ENCODE measurements at places on chromosomes 3 and 15.

DNA sequence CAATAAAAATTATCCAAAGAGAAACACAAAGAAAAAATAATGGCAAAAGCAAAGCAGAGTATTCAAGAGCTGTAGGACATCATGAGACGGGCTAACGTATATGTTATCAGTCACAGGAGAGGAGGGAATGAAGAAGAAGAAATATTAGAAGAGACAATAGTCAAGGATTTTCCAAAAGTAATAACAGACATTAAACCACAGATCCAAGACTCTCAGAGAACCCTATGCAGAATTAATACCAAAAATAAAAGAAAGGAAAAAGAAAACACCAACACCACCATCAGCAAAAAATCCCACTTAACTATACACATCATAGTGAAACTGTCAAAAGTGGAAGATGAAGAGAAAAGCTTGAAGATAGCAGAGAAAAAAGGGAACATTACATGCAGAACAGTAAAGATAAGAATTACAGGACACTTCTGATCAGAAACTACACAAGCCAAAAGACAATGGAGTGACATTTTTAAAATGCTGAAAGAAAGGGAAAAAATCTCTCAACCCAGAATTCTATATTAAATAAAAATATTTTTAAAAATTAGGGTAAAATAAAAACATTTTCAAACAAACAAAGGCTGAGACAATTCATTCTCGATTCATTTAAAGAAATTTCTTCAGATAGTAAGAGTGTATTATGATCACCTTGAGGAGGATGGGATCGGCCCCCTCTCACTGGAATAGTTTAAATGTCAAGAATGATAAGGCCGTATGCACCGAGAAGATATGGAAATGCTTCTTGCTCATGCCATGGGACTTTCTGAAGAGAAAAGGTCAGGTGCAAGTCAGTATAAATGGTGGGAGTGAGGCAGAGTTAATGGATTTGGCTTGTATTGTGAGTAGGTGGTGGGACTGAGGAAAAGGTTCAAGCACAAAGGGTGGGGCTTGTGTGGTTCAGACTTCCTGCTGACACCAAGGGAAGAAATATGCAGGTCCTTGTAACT lies 28.5 kb downstream of the TM2D3 start:
- DNase-seq, result no peak

GRCh38 chr3:197014942-197015575 lies 14.6 kb downstream of the MELTF start:
- no peak for DNase-seq

DNA sequence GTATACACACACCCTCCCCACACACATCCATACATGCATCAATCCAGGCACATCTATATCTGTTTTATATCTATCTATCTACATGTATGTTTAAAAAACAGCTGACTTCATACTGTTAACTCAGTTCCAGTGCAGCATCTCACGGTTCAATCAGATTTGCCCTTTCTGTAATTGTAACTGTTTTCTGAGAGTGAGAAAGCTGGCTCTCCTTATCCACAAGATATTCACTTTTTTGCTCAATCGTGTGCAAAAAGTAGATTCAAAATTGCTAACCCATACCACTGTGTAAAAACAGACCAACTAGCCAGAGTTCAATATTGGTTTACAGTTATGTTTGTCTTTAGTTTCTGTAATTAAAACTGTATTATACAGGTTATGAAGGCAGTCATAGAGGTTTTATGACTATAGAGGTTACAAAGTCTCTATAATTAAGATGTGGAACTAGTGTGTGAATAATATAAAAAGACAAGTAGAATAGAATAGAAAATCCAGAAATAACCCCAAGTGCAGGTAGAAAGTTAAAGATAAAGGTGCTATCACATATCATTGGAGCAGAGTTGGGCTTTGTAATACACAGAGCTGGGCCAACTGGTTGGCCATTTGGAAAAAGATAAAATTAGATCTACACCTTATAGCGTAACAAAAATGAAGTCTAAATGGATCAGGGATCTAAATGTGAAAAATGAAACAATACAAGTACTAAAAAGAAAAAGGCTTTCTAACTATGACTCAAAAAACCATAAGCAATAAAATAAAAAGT lies 20.1 kb upstream of the MCF2L2 start:
- DNase-seq, result no peak

DNA sequence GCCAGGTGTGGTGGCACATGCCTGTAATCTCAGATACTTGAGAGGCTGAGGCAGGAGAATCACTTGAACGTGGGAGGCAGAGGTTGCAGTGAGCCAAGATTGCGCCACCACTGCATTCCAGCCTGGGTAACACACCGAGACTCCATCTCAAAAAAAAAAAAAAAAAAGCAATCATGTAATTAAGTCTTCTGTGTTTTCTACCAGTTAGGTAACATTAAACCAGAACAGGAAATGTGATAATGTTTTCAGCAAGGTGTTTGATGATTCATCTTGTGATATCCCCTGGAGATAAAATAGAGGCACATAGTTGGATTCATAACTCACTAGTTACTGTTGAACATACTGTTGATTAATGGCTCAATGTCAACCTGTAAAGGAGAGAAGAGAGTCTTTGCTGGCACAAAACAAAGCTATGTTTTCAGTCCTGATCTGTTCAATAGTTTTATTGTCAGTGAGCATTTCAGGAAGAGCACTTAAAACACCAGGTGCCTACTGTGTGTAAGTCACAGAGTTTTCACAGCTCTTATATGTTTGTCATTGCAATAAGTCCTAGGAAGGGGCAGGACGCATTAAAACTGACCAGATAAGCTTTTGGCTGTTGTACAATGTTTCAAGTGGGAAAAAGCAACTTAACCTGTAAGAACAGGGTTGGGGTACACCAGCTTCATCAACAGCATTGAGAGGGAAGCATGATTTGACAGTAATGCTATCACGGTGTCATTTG lies 19.5 kb downstream of the DNAJB11 start:
- no peak for DNase-seq

GRCh38 chr15:80608688-80609087 lies 86.4 kb upstream of the ABHD17C start:
- no peak for DNase-seq

- DNase-seq, result no peak
Measured at GRCh38 chr3:157414861-157415260, 21.8 kb upstream of the PTX3 start.

- DNase-seq, result no peak
Measured at GRCh38 chr3:65245133-65246063, 557.6 kb upstream of the ADAMTS9 start.

- DNase-seq, result no peak
Measured at GRCh38 chr15:89765694-89766093, 10.4 kb upstream of the MESP2 start.

GRCh38 chr15:73030122-73030679 lies 22.1 kb upstream of the NEO1 start:
- no peak for DNase-seq

DNA sequence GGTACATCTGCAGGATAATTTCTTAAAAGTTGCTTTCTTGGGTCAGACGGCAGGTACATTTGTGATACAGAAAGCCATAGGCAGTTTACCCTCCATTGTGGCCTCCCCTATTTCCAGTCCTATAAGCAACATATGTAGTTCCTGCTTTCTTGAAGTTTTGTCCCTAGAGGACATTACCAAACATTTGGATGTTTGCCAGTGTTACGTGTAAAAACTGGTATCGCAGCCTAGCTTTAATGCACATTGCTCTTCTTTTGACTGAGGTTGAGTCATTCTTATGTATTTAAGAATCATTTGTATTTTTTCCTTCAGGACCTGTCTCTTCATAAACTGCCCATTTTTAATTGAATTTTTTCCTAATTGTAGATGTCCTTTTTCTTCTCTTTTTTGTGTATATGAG lies 114.3 kb downstream of the DIPK2A start:
- DNase-seq, result no peak

GRCh38 chr15:70512772-70513362 lies 250.5 kb downstream of the UACA start:
- peak; percentile 51 for DNase-seq

- no peak for DNase-seq
Measured at GRCh38 chr3:47856669-47857068, 53.7 kb downstream of the DHX30 start.

DNA sequence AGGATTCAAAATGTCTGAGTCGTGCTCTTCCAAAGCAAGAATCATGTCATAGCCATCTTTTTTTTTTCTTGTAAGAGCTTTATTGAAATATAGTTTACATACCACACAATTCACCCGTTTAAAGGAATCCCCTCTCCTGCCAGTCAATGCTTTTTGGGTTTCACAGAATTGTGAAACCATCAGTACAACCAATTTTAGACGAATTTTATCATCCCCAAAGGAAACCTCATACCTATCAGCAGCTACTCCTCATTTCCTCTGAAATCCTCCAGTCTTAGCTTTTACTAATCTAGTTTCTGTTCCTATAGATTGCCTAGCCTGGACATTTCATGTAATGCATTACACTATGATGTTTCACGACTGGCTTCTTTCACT lies 39.6 kb downstream of the ADIPOQ start:
- DNase-seq, result no peak

DNA sequence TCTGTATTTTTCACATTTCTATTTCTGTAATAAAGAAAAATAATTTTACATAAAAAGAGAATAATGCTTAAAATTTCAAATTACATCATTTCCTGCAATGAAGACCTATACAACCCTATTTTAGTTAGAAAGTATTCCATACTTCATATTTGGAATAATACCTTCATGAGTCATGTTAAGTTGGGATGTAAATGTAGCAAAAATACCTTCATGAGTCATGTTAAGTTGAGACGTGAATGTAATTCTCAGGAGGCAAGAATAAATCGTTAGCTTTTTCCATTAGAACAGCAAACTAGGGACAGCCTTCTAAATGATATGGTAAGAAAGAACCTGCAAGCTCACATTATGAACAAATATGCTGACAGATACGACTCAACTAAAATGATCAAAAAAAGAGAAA lies 91.9 kb downstream of the NAALADL2 start:
- DNase-seq, result no peak

DNA sequence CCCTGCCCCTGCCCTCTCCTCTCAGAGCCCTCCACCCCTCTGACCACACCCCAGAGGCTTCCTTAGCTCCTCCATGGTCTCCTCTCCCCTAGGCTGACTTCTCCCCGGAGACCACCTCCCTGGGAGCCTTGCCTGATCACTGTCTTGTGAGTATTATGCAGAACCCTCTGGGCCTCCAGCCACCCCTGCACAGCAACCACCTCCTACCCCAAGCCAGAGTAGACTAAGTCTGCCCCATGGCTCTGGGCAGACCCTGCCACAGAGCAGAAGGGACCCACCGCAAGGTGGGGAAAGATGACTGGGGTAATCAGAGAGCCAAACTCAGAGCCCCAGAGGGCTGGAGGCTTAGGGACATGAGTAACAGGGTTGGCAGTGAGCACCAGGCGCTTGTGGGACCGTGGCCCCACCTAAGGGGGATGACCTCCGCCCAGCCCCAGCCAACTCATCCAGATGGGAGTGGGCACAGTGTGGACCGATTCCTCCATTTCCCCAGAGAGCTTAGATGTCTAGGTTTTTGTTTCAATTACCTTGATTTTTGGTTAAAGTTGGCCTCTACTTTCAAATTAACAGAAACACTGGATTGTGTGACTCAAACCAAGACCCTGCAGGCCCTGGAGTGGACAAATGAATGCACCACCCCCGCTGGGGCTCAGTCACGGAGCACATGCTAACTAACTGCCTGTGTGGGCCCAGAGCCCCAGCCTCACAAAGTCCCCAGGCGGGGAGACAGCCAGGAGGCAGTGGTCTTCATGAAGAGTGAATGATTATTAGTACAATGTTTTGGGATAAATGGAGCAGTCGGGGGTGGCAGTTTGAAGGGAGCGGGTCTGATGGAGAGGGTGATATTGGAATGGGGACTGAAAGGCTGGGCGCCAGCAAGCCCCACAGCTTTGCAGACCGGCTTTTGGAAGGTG lies 119.4 kb upstream of the PRR20G start:
- DNase-seq, result no peak

- DNase-seq, result no peak
Measured at GRCh38 chr15:28018291-28019044, 80.6 kb downstream of the OCA2 start.

- DNase-seq, result no peak
Measured at GRCh38 chr3:117201901-117202774, 492.6 kb downstream of the TUSC7 start.

DNA sequence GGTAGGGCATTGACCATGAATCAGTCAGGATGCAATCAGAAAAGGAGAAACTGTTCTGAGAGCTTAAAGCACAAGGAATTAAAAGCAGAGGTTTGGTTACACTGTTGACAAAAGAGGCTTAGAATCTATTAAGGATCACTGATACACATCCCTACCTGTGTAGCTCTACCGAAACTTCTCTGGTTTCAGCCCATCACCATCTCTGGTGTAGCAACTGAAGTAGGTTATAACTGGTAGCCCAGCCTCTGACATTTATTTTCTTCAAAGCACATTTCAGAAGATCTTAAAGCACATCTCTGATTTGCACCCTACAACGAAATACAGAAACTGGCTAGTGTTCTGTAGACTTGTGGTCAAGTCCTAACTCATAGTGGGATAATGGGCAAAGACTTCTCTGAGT lies 283.7 kb downstream of the GBE1 start:
- no peak for DNase-seq

GRCh38 chr3:1026395-1026794 lies 66.4 kb upstream of the CNTN6 start:
- no peak for DNase-seq

- DNase-seq, result no peak
Measured at GRCh38 chr3:54784021-54784420, 143.8 kb downstream of the LRTM1 start.

DNA sequence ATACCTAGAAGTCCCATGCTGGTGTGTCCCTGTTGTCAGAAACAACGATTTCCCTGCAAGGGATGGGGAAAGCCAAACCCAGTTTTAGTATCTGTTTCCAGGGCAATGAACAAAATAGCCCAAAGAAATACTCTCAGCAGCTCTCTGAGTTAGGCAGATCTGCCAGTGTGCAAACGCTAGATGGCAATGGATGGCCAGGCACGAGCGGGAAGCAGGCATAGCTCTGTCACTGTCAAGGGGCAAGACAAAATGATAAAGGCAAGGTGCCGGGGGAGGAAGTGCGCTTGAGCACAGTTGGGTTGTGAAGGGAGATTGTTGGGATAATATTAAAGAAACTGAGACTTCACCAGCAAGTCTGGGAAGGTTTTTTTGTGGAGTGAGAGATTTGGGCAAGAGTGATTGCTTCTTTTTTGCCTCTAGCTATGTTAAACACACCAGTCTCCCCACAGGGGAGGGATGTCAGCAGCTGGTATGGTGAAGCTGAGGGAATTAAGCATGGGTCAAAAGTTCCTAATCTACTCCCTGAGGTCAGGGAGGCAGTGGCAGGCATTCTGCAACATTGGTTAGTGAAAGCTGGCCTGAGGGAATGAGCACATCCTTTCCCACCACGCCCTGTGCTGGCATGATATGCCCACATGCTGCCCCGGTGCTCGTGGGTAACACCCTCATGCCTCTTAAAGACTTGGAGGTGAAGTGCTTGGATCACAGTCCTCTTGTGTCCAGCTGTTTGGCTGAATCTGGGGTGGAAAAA lies 117.5 kb downstream of the PDCD6IP start:
- DNase-seq, result no peak

DNA sequence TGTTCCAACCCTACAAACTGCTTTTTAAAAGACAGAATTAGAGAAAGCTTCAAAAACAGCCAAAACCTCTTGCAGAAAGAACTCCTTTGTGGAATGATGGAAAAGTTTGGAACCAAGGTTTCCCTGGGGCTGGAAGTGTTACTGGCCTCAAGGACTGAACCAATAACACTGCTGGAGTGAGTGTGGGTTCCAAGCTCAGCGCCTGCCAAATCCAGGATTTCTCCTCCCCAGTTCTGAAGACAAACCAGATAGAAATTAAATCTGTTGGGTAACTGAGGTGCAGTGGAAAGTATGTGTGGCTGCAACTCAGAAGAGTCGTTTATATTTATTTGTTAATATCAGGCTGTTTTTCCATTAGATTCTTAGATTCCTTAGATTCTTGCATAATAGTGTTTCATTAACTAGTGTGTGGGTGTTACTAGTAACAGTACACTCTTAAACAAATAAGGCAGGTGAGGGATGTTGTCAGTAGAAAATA lies 66.5 kb upstream of the FNDC3B start:
- no peak for DNase-seq

Data from stimulated activated CD8-positive, alpha-beta memory T cell treated with anti-CD3 and anti-CD28 coated beads, Interleukin-15, amount 100 ng/mL, for 48 hours (primary cell).